NCI-H446 (cell line): ENCODE measurements at places on chromosomes 2 and 18.

- peak; percentile 25 for DNase-seq
These were observed 16.4 kb upstream of the FBLN7 start for GRCh38 chr2:112121682-112122254.

GRCh38 chr2:108923736-108924579, 65.1 kb downstream of the EDAR start:
- DNase-seq = no peak

- peak; percentile 95 for DNase-seq
These were observed 654.7 kb upstream of the FANCL start for GRCh38 chr2:58895857-58896256.

DNA sequence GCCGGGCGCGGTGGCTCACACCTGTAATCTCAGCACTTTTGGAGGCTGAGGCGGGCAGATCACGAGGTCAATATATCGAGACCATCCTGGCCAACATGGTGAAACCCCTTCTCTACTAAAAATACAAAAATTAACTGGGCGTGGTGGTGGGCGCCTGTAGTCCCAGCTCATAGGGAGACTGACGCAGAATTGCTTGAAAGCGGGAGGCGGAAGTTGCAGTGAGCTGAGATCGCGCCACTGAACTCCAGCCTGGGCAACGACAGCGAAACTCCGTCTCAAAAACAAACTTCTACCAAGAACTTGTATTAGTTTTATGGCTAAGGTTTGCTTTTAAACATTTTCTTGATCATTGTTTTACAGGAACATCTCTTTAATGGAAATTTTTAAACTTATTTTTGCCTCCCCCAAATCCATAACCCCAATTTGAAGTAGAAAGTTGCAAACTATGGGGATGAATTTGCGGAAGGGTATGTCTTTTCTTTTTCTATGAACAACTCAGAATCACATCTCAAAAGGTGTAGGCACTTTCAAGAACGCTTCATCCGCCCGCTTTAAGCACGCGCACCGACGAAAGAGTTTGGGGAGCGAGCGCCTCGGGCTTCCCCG, 46.8 kb upstream of the PTMA start:
- no peak for DNase-seq

- no peak for DNase-seq
These were observed 3.0 kb upstream of the UGT1A9 start for GRCh38 chr2:233668605-233669260.
